GM12865 (cell line): ENCODE measurements at places on chromosomes 4 and X.

DNA sequence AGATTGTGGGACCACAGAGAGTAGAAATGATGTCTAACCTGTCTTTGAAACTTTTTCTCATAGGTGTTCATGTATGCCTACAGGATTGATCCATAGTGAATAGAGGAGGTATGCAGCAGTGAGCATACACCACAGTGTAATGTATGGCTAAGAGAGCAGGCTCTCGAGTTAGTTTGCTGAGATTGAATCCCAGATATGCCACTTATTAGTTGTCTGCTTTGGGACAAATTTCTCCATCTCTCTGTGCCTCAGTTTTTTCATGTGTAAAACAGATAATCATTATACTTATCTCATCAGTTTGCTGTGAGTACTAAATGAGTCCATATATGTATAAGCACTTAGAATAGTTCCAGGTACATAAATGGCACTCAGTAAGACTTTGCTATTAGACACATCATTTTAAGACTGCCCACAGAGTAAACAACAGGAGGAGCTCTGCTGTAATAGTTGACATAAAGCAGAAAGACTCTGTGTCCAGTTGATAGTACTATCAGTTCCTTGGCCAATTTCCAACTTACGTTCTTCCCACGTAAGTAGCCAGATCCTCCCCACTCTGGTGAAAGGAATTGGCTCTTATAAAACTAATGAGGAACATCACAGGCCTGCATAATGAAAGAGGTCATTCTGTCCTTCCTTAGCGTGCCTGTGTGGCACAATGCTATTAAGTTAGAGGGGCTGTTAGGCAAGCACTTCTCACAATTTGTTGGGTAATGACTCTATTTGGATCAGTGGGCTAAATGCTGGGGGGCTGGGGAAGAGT lies 20.7 kb upstream of the RNF150 start:
- no peak for DNase-seq

GRCh38 chr4:107148904-107149303 lies 112.8 kb upstream of the DKK2 start:
- no peak for DNase-seq

GRCh38 chrX:72694170-72694569 lies 19.9 kb downstream of the PHKA1 start:
- DNase-seq = no peak

DNA sequence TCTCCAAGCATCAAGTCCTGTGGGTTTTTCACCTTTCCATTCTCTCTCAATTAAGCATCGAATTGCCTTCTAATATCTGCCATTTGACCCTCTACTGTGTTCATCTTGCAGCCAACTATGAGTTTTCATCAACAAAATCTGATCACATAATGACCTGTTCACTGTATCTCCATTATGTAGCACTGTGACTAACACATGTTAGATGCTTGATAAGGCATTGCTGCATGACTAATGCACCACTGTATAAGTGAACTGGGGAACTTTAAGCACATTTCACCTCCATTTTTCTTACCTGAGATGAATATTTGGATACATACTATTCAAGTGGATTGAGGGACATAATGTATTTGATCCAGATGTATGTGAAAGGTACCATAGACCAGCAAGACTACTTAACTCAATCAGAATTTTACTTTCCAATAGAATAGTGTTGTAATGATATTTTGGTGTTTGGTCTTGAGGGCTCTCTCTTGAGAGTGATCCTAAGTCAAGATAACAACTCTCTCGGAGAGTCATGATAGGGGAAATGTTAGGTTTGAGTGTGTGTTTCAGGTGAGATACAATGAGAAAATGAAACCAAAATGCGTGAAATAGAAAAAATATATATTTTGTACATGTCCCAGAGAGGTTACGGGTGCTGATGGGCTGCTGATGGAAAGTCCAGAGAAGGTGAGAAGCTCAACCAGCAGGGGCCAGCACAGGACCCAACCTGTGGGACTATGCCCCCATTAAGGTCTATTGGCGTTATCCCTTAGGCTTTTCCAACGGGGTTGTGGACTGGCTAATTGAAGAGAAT lies 60.2 kb upstream of the HS3ST1 start:
- no peak for DNase-seq

DNA sequence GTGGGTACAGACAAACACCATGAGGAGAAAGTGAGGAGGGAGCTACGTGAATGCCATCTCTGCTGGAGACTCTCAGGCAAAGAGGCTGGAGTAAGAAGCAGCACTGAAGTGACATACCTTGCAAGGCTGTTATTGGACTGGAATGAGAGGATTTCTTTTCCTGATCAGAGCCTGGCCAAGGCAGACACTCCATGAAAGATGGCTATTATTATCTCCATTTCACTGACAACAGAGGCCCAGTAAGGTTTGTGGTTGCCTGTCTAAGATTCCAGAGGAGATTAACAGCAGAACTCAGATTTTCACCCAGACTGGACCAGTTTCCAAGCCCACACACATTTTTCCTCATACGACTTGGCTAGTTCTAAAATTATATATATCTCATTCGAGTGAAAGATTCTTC lies 162.0 kb upstream of the EOLA2 start:
- no peak for DNase-seq

DNA sequence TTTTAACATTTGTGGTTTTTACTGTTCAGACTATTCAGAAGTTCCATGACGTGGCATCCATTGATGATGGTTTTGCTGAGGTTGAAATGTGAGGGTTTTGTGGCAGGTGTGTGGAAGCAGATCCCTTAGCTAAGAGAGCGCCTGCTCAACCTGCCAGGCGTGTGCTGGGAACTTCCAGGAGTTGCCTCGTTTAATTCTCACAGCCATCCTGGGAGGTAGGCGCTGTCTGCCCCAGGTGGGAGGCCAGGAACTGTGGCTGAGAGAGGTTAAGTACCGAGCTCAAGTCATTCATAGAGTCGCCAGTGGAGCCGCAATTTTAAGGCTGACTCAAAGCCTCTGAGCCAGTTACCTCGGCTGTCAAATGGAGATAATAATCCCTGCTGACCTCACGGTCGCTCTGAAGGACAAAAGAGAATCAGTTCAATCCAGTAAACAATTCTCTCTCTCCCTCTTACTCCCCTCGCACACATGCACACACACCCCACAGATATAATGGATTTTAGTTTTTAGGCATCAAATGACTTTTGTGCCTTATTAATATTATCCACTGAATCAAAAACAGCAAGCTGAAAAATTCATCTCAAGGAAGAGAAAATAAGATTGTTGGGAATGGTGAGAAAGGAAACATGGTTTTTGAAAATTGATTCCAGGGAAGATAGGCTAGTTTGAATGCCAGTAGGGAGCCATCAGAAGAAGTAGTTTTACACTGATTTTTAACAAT lies 171.3 kb downstream of the PTTG2 start:
- DNase-seq = peak; percentile 91

DNA sequence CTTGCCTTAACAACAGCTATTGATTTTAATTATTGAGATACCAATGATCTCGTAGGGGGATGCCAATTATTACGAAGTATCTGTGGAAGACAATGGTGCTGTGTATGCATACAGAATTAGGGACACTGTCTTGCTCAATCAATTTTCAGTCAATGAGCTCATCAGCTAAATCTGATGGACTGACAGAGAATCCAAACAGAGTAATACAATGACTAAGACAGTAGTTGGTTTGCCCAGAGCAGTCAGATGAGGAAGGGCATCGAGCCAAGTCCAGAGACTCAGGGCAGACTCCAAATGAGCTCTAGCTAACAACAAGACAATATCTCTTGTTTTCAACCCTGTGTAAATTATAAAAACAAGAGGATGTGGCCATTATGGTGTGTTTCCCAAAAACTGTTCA lies 14.7 kb upstream of the GSX2 start:
- no peak for DNase-seq

GRCh38 chr4:132195176-132195575 lies 953.9 kb upstream of the PCDH10 start:
- DNase-seq = no peak

- no peak for DNase-seq
Measured at GRCh38 chrX:46750889-46751288, 8.0 kb downstream of the SLC9A7 start.

GRCh38 chr4:1417522-1418390 lies 11.5 kb upstream of the NKX1-1 start:
- no peak for DNase-seq

GRCh38 chrX:39848900-39849299 lies 248.9 kb downstream of the BCOR start:
- no peak for DNase-seq
